ENCODE measurements at places on chromosomes 3 and 15.

GRCh38 chr3:111932946-111933345 is 45.9 kb upstream of the ABHD10 start:
- DNase-seq = no peak

- no peak for DNase-seq
Measured at GRCh38 chr3:193310914-193311723, 67.4 kb downstream of the ATP13A5 start.

DNA sequence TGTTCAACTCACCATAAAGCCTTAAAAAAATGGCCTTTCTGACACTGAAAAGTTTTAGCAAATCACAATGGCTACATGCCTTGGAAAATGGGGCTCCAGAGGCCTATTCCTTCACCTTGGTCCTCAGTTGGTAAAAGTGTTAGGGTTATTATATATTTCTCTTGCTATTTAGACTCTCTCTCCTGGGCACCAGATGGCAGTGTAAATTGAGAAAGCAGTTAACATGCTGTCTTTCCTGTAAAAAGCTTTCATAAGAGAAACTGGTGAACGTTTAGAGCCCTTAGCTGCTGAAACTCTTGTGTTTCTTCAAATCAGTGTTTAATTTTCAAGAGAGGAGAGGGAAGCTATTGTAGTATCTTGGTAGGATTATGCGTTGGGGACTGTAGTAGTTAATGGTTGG is 89.9 kb downstream of the LRTM1 start:
- no peak for DNase-seq

DNA sequence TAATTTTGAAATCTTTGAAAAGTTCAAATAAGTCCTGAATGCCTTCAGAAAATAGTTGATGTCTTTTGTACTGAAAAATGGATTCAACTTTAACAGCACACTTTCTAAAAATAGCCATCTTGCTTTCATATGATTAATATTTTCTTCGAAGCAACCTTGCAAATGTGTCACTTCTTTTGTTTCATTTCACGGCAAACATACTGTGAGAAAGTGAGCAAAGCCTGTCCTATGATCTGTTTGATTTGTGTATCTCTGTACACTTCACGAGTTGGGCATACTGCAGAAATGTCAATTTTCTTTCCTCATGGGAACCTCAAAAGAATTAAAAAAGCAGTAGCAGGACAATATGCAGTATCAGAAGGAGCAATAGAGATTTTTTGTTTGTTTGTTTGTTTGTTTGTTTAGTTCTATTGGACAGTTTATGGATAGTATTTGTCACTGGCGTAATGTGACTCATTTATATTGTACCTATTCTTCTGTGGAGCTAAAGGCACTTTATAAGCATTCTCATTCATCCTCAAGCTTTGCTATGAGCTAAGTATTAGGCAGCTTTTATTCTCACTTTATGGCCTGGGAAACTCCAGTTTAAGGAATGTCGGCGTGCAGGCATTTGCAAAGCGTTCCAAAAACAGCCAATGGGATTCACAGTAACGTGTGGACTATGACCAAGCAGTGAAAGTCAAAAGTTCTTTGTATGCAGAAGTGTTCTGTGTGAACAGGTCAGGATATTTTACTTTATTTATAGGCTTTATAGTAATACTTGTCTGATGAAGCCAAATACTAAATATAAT is 572.0 kb downstream of the NAALADL2 start:
- no peak for DNase-seq

DNA sequence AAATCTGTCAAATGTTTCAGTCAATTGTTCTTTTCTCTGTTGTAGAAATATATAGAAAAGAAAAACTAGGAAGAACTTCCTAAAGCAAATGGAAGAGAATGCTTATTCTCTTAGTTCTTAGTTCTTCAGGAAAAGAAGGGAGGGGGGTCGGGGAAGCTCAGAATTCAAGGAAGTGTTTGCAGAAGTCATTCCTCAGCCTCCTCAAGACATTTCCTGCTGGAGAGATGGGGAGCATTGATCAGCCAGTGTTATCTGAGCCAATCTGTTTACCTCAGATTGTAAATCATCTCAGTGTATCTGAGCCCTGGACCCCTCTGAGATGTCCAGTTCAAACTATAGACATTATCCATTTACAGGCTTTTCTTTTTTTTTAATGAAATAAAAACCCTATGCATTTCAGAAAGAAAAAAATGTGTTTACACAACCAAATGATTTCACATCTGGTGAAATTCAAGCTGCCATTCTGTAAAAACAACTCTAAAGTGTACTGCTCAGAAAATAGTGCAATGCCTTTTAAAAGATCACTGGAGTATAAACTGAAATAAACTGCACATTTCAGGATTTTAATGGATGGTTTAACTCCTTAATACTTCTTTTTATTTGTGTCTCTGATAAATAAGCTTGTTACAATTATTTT is 460.7 kb downstream of the ROBO1 start:
- no peak for DNase-seq

- no peak for DNase-seq
Measured at GRCh38 chr3:157920822-157921700, 185.2 kb downstream of the SHOX2 start.

DNA sequence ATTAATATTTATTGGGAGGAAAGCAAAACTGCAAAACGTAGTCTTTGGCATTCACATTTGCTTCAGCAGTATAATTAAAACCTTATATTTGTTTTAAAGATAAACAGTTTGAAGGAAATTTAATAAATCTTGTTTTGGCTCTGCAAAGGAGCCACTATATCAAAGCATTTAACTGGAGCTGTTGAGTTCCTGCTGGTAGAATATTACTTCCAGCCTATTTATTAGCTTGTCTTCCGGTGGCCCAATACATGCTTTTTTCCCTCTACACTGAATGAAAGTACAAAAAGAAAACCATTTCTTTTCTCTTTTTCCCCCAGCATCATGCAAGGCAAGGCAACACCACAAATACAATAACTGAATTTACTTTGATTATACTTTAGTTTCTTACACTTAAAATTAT is 26.3 kb downstream of the SPTSSB start:
- no peak for DNase-seq

GRCh38 chr3:53255423-53255774 is 423 bp downstream of the TKT start:
- peak; percentile 36 for DNase-seq

DNA sequence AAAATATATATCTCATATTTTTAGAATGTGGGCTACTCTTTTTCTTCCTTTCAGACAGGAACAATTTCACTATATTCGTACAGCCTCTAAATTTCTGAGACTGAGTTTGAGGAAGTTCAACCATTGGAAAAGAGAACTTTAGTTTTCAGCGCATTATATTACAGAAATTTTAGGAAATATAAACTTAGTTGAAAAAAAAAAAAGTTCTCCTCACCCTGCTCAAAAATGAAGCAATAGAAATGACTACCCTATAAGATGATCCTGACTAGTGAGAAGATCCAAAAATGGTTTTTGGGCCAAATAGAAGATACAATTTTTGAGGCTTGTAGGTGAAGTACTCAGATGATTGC is 139.6 kb downstream of the MCTP2 start:
- no peak for DNase-seq

- DNase-seq = no peak
Measured at GRCh38 chr3:54046641-54047214, 75.6 kb upstream of the CACNA2D3 start.

GRCh38 chr3:48367201-48367600 is 4.8 kb upstream of the FBXW12 start:
- DNase-seq = no peak

- no peak for DNase-seq
Measured at GRCh38 chr15:68797599-68798345, 22.9 kb downstream of the ANP32A start.

DNA sequence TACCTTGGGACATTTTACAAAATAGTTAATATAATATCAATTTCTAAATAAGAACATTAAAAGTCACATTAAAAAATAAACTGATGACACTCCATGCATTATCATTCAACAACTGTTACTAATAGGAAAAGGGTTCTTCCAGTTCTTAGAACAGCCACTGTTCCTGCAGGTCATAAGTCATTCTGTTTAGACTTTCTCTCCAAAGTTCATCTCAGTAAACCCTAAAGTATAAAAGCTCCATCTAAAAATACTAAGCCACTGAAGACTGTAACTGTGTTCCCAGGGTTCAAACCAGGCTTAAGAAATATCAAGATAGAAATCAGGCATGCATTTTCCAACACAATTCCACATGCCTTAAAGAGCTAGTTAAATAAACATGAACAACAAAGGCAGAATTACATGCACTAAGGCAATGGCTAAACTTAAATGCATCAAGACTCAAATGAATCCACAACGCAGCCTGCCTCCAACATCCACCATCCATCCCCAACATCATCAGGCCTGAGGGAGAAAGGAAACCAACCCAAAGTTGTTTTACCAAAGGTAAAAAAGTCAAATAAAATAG is 46.2 kb downstream of the DMXL2 start:
- DNase-seq = no peak

Data from CD4-positive, alpha-beta T cell treated with Interleukin-12 subunit alpha and Interleukin-12 subunit beta, for 1 hour (primary cell).